ENCODE measurements at places on chromosomes 4 and X. TPM values are rescaled to one million over a fixed set of nuclear protein-coding genes. Genes with fewer than 3 reads are reported as not detected.

DNA sequence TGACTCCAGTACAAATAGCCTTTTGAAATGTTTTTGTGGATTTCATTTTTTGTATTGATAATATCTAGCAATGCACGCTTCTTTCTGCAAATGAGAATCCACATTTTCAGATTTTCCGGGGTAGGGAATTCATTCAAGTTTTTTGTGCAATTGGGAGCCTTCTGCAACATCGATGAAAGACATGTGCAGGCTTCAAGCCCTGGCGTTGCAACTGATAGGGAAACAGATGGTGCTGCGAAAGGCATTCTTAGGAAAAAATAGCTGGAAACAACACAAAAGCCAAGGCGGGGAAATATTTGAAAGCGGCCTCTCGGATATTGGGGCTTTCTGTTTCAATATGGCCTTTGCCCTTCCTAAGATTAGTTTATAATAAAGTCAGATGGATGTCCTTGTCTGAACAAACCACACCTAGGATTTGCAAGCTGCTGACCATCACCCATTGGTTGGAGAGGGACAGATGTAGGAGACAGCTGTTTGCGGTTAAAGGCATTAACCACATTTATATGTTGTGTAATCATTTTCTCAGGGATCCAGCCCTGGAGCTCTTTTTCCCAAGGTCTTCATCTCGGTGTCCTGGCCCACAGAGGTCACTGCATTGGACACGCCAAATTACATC, 136.5 kb downstream of the PRKX start:
- no peak for DNase-seq

GRCh38 chr4:100106982-100107381, 83.3 kb downstream of the DDIT4L start:
- peak; percentile 12 for DNase-seq

The NXF2B gene
- total RNA-seq: not detected

DNA sequence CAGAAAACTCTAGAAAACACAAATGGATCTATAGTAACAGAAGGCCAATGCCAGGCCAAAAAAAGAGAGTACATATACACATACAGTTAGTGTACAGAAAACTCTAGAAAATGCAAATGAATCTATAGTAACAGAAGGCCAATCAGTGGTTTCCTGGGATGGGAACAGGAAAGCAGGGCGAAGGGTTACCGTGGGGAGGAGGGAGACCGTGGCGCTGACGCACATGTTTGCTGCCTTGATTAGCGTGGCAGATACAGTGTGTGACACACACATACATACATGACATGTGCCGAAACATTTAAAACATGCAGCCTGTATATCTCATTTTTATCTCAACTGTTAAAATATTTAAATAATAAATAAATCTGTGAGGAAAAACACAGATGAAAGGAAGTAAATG, 14.7 kb downstream of the GAK start:
- no peak for DNase-seq

DNA sequence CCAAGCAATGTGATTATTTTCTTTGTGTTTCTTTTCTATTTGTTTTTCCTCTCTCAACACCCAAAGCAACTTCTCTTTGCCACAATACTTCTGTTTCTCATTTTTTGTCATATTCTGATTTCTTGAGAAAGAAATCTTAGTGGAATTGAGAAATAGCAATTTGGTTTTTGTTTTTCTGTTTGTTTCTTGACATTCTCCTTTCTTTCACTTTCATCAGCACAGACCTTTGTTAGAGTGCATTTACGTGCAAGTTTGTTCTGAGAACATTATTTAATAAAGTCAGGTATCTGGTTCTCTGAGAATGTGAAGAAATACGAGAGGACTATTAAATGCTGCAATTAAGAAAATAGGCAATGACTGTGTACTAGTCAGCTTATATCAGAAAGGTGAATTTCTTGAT, 608.1 kb upstream of the AADAT start:
- no peak for DNase-seq

- DNase-seq: peak; percentile 42
Measured at GRCh38 chr4:80183250-80184052, 13.9 kb upstream of the PRDM8 start.

- no peak for DNase-seq
Measured at GRCh38 chr4:146643812-146644401, 5.2 kb downstream of the POU4F2 start.

Data from activated naive CD8-positive, alpha-beta T cell treated with anti-CD3 and anti-CD28 coated beads for 36 hours (primary cell).